NCI-H446 (cell line): ENCODE measurements at places on chromosomes 11 and 22.

GRCh38 chr11:35142481-35143075 lies 3.6 kb downstream of the CD44 start:
- DNase-seq = no peak

GRCh38 chr11:92702805-92703448 lies 266.5 kb upstream of the MTNR1B start:
- no peak for DNase-seq

- DNase-seq = no peak
Measured at GRCh38 chr11:74633406-74634393, 41.3 kb downstream of the POLD3 start.

- no peak for DNase-seq
Measured at GRCh38 chr11:3119141-3119821, 45.8 kb downstream of the OSBPL5 start.

DNA sequence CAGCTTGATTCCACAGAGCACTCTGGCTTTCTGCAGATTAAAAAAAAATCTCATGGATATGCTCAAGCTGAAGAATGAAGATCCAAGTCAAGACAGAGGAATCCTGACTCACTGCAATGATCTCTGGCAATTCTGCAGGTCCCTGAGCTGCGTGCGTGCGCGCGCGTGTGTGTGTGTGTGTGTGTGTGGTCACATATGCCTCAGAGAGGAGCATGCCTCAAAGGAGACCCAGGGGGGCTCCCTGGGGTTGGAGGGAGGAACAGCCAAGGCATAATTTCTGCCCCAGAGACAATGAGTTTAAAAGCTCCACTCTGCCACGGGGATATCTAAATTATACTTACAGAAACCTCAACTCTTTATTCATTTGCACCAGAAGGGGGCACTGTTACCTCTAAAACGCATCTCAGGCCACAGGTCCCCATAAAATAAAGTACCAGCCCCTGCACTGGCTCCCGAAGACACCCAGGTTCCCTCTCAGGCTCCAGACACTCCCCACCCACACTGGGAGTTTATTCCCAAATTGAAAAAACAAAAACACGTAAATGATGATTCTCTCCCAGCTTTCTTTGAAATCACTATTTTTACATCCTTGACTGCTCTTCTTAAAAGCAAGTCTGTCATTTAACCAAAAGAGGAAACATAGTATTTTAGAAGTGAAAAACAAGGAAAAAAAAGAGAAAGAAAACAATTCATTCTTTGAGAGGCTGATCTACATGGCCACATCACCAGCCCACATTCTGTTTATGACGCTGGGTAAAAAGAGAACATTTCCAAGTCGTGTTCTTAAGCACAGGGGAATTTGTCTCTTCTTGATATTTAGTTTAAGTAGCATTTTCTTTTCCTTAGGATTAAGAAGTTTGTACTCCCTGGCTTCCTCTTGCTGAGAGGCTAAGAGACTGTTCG lies 401.0 kb downstream of the LARGE1 start:
- DNase-seq = no peak

- DNase-seq = no peak
Measured at GRCh38 chr11:66239998-66240780, 28.2 kb upstream of the RAB1B start.

DNA sequence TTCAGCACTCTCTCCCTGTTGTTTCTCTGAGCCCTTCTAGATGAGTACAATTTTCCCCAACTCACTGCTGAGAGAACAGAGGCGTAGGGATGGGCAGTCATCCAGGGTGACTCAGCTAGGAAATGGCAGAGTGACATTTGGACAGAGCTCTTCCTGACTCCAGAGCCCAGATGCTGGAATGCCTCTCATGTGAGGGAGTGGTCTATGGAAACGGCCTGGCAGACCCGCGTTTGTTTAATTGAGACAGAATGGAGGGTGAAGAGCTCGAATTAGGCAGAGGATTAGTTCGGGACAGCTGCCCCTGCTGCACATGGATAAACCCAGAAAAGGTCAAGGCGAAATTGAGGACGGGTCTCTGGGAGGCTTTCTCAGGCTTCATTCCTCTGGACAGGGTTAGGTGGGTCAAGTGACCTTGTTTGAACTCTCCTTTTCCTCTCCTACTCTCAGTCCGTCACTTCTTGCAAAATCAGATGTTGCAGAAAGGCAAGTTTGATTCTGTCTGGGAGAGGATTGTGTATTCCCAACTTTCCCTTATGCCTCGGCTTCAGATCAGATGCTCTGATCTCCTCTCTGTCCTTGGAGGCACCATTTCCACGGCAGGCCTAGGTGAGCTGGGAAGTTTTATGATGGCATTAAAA lies 7.6 kb upstream of the LMO2 start:
- DNase-seq = peak; percentile 97

DNA sequence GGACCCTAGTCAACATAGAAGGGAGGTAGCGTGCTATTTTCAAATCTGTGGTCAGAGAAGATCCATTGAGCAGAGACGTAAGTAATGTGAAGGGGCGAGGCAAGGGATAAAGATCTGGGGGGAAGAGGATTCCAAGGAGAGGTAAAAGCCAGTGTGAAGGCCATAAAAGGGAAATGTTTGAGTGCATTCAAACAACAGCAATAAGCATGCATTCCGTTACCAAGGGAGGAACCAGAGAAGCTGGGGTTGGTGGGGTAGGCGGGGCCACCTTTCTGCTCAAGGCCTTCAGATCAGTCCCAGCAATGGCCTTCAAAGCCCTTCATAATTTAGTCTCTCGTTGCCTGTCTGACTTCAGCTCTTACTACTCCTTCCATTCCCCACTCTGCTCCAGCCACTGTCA lies 18.4 kb upstream of the SMPD1 start:
- DNase-seq = no peak

DNA sequence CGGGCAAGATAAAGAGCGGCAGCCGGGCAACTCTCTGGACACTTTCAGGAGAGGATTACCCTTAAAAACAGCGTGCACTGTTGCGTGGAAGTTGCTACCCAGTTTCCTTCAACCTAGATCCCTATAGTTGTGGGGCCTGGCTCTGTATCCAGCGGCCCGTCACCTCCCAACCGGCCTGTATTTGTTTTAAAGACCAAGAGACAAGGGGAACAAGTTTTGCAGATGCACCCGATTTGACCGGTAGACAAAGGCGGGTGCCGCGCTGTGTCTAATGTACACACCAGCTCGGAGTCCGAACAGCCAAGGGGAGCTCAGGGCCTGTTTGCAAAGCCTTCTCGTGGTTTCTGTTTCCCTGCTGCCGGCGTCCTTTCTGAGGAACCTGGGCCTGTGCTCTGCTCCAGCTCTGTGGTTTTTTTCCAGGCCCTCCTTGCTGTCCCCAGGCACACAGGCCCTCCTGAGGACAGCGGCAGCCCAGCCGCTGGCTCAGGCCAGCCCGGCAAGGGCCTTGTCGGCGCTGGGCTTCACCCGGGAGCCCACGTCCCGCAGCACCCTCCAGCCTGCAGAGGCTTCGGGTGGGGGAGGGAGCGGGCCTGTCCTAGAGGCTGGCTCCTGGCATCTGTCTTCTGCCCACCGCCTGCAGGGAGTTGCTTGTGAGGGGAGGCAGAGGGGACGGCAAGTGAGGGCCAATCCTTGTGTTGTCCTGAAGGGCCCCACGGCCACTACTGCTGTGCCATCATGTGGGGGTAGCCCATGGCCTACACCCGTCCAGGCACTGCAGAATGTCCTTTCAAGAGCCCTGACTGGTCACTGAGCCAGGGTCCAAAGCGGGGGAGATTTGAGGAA lies 1.4 kb downstream of the TBX1 start:
- peak; percentile 27 for DNase-seq

DNA sequence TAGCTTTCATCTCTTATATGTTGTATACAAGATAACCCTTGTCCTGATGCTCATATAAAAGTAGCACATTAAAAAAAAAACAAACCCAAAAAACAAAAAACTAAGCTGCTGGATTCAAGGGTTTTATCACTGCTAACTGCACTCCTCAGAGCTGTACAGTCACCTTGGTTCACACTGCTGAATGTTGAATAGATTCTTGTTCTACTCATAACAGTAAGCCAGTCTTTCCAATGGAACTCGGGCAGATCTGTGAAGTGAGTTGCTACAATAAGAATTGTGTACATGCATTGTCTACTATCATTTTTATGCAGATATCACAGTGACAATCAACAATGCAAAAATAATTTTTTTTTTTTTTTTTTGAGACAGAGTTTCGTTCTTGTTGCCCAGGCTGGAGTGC lies 4.7 kb downstream of the HARBI1 start:
- no peak for DNase-seq

DNA sequence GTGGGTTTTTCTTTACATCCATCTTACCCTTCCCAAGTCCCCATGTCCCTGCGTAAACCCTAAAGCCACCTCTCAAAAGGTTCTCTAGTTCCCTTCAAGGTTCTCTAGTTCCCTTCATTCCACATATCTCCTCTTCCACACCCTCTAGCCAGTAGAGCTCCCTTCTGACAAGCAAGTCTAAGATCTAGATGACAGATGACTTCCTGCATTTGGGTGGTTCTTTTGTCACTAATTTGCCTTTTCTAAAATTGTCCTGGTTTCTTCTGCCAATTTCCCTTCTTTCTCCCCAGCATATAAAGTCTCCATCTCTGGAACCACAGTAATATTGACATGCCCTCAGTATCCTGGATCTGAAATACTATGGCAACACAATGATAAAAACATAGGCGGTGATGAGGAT lies 7.8 kb downstream of the CD3E start:
- DNase-seq = no peak

GRCh38 chr22:20577549-20577975 lies 70.2 kb downstream of the MED15 start:
- no peak for DNase-seq

DNA sequence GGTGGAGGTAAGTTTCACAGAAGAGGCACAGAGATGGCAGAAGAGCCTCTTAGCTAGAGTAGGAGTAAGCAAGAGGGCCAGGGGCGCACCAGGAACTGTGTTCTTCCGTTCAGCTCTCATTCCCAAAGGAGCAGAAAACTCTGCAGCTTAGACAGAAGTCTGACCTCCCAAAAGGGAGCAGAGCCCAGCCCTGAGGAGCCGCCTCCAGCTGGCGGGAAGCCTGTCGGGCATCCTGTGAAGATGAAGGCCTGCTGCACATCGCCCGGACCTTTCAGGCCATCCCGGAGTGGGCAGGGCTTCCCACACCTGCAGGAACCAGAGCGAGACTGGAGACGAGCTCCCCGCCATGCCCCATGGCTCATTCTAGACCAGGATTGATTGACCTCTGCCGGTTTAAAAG lies 1102.8 kb downstream of the BRD1 start:
- DNase-seq = no peak

DNA sequence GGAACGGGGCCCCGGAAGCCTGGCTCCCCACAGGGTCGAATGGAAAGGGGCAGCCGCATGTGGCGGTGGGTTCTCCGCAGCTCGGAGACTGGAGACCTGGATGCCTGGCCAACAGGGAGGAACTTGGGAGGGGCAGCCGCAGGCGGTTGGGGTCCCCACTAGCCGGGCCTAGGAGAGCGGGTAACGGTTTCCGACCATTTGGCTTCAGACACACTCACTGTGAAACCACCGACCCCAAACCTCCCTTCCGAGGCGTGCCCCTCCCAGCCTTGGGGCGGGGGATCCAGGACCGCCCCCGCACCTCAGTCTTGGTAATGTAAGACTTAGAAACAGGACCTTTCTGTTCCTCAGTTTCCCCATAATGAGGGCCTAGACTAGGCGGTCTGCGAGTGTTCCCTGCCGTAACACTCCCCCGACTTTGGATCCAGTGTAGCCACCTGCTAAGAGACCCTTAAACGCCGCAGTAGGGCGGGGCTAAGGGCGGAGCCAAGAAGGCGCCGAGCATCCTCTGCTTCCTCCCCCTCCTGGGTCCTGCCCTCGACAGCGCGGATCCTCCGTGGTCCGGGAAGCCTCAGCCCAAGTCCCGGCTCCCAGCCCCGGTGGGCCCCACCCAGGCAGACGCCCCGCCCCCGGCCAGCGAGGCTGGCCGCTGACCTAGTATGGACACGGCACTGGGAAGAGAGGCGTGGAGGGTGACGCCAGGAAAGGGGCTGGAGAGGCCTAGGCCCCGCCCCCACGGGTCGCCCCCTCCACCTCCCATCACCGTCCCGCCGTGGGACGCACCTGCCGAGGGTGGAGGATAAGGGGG lies 1.8 kb upstream of the RASGRP2 start:
- no peak for DNase-seq

DNA sequence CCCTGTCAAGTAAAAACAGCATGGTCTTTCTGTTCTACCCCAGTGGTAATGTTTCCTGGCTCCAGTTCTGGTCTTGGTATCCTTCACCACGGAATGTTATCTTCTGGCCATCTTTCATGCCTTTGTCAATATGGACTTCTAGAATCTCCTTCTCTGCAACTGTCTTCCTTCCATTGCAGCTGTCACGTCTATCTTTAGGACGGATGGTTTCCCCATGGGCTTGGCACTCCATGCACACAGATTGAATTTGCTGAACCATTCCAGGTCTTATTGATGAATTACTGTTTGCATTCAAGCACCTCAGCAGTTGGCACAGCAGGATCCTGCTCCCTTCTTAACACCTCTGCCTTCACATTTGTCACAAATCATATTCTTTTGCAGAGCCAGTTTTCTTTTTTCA lies 44.9 kb upstream of the SLC25A18 start:
- DNase-seq = no peak

DNA sequence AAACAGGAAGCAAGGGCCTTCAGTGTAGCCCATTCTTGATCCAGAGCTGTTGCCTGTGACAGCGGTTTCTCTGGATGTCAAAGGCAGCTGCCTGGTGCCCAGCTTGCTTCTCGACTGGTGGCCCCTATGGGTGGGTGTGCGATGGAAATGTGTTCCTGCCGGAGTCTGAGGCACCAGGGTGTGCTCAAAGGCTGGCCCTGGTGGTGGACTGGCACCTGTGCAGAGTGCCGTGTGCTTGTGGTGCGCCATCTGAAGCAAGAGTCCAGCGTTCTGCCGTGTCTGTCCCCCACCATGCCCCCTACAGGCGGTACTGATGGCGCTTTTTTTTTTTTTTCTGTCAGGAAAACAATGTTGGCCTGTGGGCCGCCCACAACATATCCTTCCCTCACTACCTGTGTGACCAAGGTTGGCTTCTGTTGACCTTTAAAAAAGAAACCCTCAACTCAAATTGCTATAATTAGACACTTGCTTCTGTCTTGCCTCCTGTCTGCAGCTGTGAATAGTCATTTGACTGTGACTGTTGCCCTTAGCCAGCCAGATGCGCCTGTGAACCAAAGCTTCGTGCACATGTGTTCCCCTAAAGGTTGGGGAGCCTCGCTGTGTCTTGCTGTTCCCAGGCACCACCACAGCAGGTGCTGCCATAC lies 4.7 kb upstream of the RANBP1 start:
- DNase-seq = no peak

- no peak for DNase-seq
Measured at GRCh38 chr11:107991868-107992414, 16.8 kb upstream of the CUL5 start.

GRCh38 chr11:96306933-96307775 lies 35.8 kb downstream of the MAML2 start:
- DNase-seq = peak; percentile 91

GRCh38 chr22:38799265-38800002 lies 5.5 kb upstream of the DNAL4 start:
- DNase-seq = no peak

- DNase-seq = no peak
Measured at GRCh38 chr11:17421781-17422180, 33.3 kb upstream of the KCNJ11 start.

- peak; percentile 48 for DNase-seq
Measured at GRCh38 chr11:10387206-10388083, 67.6 kb upstream of the AMPD3 start.

DNA sequence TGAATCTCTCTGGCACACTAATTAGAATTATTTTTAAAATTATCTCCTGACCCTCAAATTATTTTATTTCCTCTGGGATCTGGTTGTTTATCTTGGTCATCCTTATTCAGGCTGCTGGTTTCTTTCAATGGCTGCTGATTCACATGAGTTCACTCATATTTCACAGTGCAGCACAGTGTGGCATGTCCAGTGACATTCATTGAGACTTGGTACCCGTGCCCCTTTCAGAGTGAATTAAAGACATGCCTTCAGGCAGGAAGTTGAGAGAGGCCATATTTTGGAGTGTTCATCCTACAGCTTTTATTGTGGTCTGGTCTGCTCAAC lies 13.5 kb downstream of the DCPS start:
- DNase-seq = no peak
